HFFc6 (cell line): ENCODE measurements at places on chromosomes 5 and 9. TPM values are rescaled to one million over a fixed set of nuclear protein-coding genes. Genes with fewer than 3 reads are reported as not detected.

GRCh38 chr5:173835131-173835530, 53.0 kb upstream of the CPEB4 start:
- peaks cover 12% of the 10 kb centered on the region for H3K4me1 ChIP-seq
- no peaks in the 10 kb centered on the region for H3K36me3 ChIP-seq
- DNase-seq = no peak

DNA sequence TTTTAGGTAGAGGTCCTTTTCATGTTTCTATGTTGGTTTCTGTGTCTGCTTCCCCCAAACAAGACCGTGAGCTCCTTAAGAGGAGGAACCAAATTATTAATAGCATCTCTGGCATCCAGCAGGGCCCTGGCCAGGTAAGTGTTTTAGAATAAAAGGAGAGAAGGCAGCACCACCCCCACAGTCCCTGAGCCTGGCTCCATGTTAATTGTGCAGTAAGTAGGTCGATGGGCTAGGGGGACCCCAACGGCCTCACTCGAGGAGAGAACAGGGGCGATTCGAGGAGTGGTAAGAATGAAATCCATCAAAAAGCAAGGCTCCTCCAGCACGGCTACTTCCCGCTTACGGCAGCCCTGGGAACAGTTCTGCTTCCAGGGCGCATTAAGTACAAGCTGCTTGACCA, 67.0 kb downstream of the GABBR2 start:
- no peak for DNase-seq
- H3K4me1 ChIP-seq = peaks cover 10% of the 10 kb centered on the region
- no peak overlapping the region for H3K4me3 ChIP-seq

DNA sequence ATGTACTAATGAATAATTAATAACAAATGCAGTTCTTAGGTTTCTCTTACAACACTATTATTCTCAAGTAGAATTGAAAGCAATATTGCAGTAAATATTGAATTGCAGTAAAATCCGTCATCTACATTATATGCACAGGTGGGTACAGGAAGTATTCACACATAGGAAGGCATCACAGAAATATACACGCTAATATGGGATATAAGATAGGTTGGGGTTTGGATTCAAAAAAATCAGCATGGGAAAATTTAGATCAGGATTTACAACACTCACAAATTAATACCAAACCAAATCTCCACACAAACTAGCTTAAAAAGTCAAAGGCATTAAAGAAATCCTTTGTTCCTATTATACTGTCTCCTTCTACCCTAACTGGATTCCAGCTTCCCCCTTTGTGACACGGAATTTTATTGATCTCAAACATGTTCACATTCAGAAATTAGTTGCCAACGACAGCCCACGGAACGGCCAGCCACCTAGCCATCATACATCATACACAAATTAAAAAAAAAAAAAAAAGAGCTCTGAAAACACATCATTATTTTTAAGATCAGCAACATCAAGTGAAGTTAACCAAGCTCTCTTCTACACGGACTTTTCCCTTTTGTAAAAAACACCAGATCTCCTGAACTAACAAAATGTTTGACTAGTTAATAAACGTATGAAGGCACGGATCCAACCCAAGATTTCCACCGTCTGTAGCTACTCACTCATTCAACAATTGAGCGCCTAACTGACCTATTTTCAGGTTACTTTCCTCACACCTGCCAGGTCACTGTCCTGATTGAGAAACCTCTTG, 2.2 kb downstream of the NR6A1 start:
- H3K27ac ChIP-seq = no peak overlapping the region
- no peaks in the 10 kb centered on the region for H3K36me3 ChIP-seq
- H3K4me1 ChIP-seq = peaks cover 27% of the 10 kb centered on the region
- H3K4me3 ChIP-seq = peak overlapping the region; percentile 82; the same call in 1 of the 2 replicates
- H3K27me3 ChIP-seq = peaks cover 30% of the 10 kb centered on the region
- DNase-seq = no peak

- no peaks in the 10 kb centered on the region; the same call in 1 of the 2 replicates for H3K27me3 ChIP-seq
- H3K4me1 ChIP-seq = peaks cover 26% of the 10 kb centered on the region
- peaks cover 11% of the 10 kb centered on the region; the same call in 1 of the 2 replicates for H3K36me3 ChIP-seq
- H3K4me3 ChIP-seq = no peak overlapping the region
- H3K27ac ChIP-seq = no peak overlapping the region
Observed at GRCh38 chr5:93583439-93583767, 381 bp downstream of the NR2F1 start.

DNA sequence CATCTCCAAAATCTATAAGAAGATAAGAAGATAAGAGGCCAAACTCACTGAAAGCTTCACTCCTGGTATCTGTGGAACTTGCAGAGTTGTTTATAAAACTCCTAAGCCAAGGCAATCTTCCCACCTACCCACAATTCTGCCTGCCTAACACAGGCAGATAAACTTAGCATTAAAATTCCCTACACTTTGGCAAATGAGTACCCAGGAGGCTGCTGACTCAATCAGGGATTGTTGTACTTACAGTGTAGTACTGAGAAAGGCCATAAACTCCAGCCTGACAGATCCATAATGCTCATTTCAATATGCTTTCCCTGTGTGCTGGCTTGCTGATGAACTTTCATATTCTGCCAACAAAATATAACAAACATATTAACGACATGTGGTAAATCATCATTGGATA, 725.2 kb downstream of the BRINP1 start:
- H3K4me3 ChIP-seq = no peak overlapping the region
- peaks cover 29% of the 10 kb centered on the region for H3K4me1 ChIP-seq
- H3K27me3 ChIP-seq = no peaks in the 10 kb centered on the region; the same call in 1 of the 2 replicates
- no peak overlapping the region for H3K27ac ChIP-seq

- H3K4me3 ChIP-seq = peak overlapping the region; percentile 31; the same call in 1 of the 2 replicates
- peaks cover 5% of the 10 kb centered on the region for H3K36me3 ChIP-seq
- DNase-seq = no peak
- H3K4me1 ChIP-seq = peaks cover 55% of the 10 kb centered on the region
- H3K27ac ChIP-seq = peak overlapping the region; percentile 65
Observed at GRCh38 chr5:157370967-157371366, 89.0 kb upstream of the NIPAL4 start.

- H3K27ac ChIP-seq = peak overlapping the region; percentile 100
- peak overlapping the region; percentile 75 for H3K4me3 ChIP-seq
- peaks cover 41% of the 10 kb centered on the region for H3K4me1 ChIP-seq
- DNase-seq = peak; percentile 99
Observed at GRCh38 chr9:134455934-134456755, 129.9 kb downstream of the RXRA start.

DNA sequence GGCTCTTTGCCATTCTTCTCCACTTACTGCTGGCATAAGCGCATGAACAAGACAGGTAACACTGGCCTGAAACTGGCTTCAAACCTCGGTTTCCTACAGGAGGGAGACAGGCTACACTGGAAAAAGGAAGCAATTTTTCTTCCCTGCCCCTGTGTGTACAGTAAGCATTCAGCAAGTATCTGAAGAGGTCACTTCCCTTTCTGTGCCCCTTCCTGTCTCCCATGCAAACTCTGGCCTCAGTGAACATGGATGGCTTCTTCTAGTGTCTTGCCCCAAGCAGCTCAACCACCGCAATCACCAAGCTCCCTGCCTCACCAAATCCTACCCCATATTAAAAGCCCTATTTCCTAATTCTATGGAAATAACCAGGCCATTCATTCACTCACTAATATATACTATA, 42.4 kb downstream of the SERINC5 start:
- H3K27ac ChIP-seq = no peak overlapping the region
- no peaks in the 10 kb centered on the region for H3K36me3 ChIP-seq
- H3K27me3 ChIP-seq = no peaks in the 10 kb centered on the region; the same call in 1 of the 2 replicates
- H3K4me3 ChIP-seq = no peak overlapping the region

DNA sequence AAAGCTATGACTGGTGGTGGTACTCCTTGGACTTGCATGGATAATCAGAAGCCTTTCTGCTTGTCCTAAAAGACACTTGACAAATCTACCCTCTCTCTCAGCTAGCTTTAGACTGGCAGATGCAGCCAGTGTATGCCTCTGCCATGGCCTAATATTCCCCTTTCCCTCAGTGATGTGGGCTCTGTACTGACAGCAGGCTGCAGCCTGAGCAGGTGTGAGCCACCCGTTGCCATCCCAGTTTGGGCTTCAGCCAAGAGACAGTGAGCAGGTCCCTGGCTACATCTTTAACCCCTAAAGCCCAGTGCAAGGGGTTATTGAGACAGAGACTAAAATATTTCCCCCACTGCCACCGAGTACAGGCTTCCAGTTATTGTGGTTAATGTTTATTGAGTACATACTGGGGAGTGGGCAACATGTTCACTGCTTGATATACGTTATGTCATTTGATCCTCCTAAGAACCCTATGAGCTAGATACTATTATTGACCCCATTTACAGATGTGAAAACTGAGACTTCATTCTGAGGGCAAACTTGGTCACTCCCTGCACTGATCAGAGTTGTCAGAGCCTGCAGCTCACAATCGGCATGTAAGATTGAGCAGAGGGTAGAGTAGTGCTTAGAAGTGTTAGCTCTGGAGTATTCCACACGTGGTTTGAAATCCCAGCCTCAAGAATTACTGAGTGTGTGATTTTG, 254.2 kb downstream of the ARHGAP26 start:
- no peak overlapping the region for H3K27ac ChIP-seq
- no peak overlapping the region for H3K4me3 ChIP-seq
- peaks cover 26% of the 10 kb centered on the region for H3K4me1 ChIP-seq
- no peaks in the 10 kb centered on the region for H3K36me3 ChIP-seq
- peaks cover 3% of the 10 kb centered on the region; the same call in 1 of the 2 replicates for H3K27me3 ChIP-seq

- H3K27ac ChIP-seq = peak within 1 kb of the TSS; percentile 93
- DNase-seq = no peak
- peaks cover 51% of the 10 kb centered on the region for H3K4me1 ChIP-seq
- peak within 1 kb of the TSS; percentile 79 for H3K4me3 ChIP-seq
- H3K36me3 ChIP-seq = no peaks in the 10 kb centered on the region
- peaks cover 4% of the 10 kb centered on the region for H3K27me3 ChIP-seq
Observed at GRCh38 chr5:132673939-132674630, at the start of gene IL4. Gene IL4 (plus strand): TSS chr5:132673989. CDS start chr5:132674051, 62 bp downstream.

DNA sequence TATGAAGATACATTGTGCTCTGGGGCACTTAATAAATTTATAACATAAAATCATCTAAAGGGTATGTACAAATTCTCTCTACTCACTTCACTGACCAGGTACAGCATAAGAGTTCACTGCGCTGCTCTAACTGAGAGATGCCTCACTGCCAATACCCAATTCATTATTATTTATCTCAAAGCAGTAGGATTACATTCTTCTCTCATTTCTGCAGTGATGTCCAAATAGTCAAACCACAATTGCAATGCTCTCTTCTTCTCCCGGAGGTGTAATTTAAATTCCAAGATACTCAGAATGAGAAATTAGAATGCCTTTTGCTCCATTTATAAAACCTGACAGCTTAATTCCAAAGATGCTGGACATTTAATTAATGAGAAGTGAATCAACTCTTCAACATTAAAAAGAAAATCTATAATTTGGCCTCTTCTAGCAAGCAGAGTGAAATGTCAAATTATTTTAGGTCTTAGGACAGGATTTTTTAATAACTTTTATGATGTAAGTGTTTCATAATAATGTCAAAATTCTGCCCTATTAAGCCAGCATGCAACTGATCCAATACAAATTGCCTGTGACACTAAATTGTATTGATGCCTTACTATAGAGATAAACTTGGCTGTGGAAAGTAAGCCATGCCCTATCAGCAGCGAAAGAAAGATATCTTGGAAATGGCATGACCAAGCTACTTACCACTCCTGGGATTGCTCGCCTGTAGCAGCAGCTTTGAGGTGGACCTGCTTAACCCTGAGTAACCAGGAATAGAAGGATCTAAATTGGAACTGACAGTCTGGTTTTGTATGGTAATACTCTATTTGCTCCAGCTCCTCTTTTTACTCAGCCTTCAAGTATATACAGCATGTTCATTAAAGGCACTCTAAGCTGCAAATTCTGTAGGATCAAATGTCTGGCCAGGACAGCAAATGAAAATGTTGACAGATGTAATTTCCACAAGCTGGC, 374.2 kb upstream of the TYRP1 start:
- no peaks in the 10 kb centered on the region for H3K36me3 ChIP-seq
- no peak for DNase-seq
- H3K4me3 ChIP-seq = no peak overlapping the region
- no peaks in the 10 kb centered on the region; the same call in 1 of the 2 replicates for H3K27me3 ChIP-seq
- no peak overlapping the region for H3K27ac ChIP-seq
- no peaks in the 10 kb centered on the region for H3K4me1 ChIP-seq

DNA sequence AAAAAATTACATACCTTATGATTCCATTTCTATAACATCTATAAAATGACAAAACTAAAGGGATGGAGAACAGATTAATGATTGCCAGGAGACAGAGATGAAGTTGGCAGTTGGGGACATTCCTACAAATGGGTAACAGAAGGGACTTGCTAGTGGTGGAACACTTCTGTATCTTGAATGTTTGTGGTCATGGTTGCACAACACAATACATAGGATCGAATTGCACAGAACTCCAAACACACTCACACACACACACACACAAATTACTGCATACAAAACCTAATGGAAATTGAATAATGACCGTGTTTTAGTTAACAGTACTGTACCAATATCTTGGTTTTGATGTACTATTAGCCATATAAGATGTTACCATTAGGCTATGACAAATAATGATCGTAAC, 330.7 kb upstream of the POU5F2 start:
- no peak overlapping the region for H3K4me3 ChIP-seq
- DNase-seq = no peak
- H3K4me1 ChIP-seq = peaks cover 13% of the 10 kb centered on the region
- H3K27ac ChIP-seq = no peak overlapping the region
- no peaks in the 10 kb centered on the region for H3K27me3 ChIP-seq

DNA sequence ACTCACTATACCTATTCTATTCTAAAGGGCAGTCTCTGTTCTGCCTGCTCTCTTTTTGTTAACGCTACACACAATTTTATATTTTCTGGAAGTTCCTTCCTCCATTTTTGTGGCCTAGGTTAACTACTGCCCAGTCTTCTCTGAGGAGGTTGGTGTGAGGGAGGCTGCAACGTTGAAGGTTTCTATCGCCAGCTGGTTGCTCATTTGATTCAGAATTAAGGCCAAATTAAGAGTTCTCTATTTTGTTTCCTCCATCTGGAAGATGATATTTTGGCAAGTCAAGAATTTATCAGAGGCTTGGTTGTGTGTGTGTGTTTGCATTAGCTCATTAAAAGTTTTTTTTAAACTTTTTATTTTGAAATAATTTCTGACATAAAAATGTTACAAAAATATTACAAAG, 175.1 kb downstream of the ARHGAP26 start:
- peaks cover 15% of the 10 kb centered on the region for H3K4me1 ChIP-seq
- no peak overlapping the region for H3K4me3 ChIP-seq
- no peak for DNase-seq
- H3K27me3 ChIP-seq = no peaks in the 10 kb centered on the region; the same call in none of the 2 replicates

DNA sequence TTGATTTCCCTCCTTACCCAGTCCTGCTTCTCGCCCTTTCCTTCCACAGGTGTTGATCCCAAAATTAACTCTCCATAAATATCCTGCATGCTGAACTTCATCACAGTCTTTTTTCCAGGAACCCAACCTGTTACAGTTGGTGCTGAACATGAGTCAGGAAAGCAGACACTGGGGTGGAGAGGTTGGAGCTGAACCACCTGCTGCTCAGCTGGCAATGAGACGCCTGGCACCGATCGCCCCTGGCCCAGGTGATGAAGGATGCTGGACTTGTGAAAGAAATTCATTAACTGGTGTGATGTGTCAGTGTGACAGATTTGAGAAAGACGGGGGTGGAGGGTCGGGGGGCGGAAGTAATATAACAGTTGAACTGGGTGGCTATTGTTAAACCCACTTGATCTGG, 30.6 kb downstream of the CPLX2 start:
- H3K27me3 ChIP-seq = peaks cover 8% of the 10 kb centered on the region
- DNase-seq = no peak
- no peaks in the 10 kb centered on the region for H3K36me3 ChIP-seq
- no peaks in the 10 kb centered on the region for H3K4me1 ChIP-seq

The CDH10 gene
- 0.20 to 0.42 TPM (median 0.36 TPM) in 3 replicates for total RNA-seq

The LCP2 gene
- not detected in 3 replicates for total RNA-seq

The CDC23 gene
- 25.1 to 28.7 TPM (median 28.1 TPM) in 3 replicates for total RNA-seq

The FOXI1 gene
- not detected in 2 replicates for total RNA-seq

The THOC3 gene
- total RNA-seq = 40.2 to 48.7 TPM (median 44.8 TPM) in 3 replicates

The SPINK4 gene
- total RNA-seq = not detected in 2 replicates
